T-helper 1 cell (primary cell): ENCODE measurements at places on chromosomes 5 and 9.

DNA sequence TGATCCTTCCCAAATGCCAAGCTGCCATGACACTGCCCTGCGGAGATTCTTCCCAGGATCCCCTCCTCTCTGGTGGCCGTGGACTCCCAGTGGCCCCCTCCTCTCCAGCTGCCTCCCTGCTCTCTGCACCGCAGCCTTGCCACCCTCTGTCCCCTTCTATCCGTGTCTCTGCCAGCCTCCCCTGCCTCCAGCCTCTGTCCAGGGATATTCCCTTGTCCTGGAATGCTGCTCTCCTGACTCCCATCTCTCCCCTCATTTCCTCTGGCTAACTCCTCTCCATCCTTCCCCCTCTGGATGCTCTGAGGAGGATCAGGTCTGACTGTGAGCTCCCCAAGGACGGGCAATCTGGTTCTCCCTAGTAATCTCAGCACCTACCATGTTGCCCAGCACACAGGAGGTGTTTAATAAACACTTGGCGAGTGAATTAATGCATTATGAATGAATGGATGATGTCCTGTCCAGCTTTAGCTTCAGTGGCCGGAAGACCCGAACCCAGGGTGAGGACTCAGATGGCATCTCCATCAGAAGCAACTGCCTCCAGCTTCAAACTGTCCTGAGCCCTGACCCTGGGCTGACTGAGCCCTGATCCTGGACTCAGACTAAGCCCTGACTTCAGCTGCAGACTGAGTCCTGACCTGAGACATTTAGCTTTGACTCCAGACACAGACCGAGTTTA is 7.5 kb upstream of the CRB2 start:
- no peak for DNase-seq

- DNase-seq = no peak
These were observed 410.2 kb upstream of the IRX2 start for GRCh38 chr5:3161672-3162071.

DNA sequence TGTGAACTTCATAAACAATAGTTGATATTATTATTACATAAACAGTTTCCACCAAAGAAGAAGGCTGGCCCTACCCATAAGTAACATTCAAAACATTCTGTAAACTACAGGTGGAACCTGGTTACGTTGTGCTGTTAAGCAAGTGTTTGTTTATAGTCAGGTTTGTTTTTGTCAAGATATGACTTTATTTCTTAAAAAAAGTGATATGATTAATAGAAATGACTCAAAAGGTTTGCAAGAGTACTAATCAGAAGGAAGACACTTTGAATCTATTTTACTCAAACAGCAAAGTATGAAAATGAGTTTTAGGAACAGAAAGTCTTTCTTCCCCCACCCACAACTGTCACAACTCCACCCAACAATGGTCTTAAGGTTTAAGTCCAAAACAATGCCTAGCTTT is 220.8 kb downstream of the PLK2 start:
- no peak for DNase-seq

- DNase-seq = no peak
These were observed 201.1 kb downstream of the EPB41L4A start for GRCh38 chr5:112217843-112218579.

DNA sequence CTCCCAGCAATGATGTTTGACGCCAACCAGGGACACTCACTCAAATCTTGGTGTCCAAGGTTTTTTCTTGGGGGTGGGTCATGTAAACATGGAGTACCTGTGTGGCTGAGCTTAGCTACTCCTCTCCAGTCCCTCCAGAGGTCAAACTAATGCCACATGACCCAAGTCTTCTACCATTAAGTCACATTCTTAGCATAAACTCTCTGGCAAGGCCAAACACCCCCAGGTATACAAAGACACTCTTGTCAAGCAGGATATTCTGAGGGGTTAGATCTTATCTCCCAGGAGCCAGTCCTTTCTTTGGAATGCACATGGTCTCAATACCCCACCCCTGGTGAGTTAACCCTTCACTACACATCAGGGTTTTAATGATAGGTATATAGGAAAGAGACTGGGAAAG is 161.4 kb downstream of the PDZD2 start:
- no peak for DNase-seq

DNA sequence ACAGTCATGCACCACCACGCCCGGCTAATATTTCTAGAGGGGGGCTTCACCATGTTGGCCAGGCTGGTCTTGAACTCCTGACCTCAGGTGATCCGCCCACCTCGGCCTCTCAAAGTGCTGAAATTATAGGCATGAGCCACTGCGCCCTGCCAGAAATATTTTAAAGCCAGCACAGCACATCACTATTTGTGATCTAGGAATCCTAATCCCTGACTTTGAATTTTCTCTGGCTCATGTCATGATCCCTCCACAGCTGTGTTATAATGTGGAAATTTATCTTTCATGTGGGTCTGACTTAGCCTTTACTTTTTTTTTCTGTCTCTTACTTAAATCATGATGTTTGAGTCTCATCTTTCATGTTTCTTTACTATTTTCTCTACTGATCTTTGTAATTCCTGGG is 18.7 kb upstream of the ITGA1 start:
- DNase-seq = no peak

DNA sequence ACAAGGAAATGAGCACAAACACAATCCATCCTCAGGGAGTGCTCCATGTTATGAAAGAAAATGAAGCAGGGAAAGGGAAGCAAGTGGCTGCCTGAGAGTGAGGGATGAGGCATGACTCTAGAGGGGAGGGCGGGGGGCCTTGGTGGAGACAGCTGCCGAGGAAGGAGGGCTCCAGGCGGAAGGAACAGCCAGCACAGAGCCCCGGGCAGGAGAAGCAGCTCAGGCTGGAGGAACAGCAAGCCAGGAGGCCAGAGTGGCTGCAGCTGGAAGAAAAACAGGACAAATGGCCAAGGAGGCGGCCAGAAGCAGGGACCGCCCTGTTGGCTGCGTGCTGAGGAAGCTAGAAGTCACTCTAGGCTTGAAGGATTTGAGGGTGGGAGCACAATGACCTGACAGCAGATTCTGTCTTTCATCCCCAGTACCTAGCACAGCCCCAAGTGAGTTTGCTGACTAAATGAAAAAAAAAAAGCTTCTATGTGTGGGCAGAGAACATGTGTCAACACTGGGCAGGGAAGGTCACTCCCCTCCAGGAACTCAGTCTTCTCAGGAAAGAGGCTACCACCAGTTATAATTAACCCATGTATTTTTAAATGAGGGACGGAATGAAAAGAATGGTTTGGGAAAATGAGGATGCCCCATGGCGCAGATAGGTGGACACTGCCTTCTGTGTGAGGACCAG is 142.8 kb downstream of the DCP2 start:
- DNase-seq = no peak

GRCh38 chr5:100667161-100667630 is 132.0 kb downstream of the FAM174A start:
- DNase-seq = no peak

DNA sequence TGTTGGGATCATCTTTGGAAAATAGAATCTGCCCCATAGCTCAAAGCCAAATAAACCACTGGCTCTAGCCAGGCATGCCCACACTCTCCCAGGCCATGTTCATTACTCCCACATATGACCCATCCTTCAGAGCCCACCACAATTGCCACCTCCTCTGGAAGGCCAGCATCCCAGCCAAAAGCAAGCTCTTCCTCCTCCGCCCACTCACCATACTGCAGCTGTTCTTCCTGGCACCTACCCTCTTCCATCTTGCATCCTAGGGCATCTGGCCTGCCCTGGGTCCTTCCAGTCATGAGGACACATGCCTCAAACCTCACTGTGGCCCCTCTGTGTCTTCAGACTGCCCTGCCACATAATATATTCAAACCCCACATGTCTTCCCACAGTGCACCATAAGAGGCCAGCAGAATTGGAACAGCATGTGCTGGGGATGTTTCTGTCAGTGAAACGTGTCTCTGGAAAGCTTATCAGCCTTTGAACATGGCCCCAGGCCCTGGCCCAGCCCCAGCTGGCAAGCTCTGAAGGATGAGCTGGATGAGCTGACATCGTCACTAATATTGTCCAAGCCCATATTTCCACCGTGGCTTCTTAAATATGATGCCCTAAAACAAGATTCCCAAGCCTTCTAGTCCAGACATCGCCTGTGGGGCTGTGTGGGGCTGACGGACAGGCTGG is 230.8 kb downstream of the AGTPBP1 start:
- no peak for DNase-seq

- DNase-seq = no peak
These were observed 9.7 kb upstream of the OBP2A start for GRCh38 chr9:135536216-135536615.

DNA sequence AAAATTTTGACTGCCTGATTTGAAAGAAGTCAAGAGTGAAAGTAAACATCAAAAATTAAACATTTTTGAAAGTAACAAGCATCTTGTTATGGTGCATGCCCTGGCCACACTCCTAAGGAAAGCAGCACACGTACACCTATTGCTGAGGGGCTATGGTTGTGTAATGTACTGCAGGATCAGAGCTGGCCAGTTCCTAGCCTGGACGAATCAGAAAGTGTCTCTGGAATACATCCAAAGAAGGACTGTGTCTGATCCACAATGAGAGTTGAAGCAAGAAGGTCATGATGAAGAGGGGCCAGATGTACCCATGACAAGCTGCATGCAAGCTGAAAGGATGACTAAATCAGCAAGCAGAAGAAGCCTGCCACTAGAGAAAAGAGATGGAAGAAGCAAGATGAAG is 618.2 kb downstream of the TLE1 start:
- no peak for DNase-seq

- no peak for DNase-seq
These were observed 194.2 kb downstream of the NSG2 start for GRCh38 chr5:174239718-174240117.

DNA sequence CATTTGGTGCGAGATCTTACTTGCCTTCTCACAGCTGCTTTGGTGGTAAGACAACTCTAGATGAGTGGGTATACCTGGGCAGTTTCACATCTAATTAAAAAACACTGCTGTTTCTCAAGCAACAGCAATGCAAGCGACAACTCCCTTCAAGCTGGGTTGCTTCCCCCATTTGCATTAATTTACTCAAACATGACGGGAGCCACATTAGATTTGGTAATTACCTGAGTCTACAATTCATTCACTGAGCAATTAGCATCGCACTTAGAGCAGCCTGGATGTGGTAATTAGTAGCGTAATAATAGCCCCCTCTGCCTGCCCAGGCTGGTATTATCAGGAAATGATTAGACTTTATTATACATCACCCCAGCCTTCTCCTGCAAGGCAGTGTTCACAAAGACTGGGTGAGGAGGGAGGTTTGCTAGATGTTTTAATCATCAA is 73.4 kb downstream of the FBXO38 start:
- DNase-seq = no peak

- no peak for DNase-seq
These were observed 13.1 kb downstream of the LOX start for GRCh38 chr5:122064992-122065391.

- DNase-seq = no peak
These were observed 13.8 kb downstream of the PROP1 start for GRCh38 chr5:177982072-177982727.

DNA sequence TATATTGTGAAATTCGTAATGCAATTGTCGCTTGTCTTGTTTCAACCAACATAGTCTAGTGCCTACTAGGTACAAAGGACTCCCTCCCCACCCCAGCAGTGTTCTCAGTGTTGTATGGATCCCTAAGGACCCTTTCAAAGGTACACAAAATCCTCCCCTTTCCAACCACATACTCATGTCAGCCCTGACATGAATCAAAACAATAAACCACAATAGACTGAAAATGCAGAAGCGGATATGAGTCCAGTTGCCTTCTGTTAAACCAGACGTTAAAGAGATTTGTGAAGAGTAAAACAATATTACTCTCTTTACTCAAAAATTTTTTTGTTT is 82.4 kb upstream of the IFNK start:
- DNase-seq = no peak

DNA sequence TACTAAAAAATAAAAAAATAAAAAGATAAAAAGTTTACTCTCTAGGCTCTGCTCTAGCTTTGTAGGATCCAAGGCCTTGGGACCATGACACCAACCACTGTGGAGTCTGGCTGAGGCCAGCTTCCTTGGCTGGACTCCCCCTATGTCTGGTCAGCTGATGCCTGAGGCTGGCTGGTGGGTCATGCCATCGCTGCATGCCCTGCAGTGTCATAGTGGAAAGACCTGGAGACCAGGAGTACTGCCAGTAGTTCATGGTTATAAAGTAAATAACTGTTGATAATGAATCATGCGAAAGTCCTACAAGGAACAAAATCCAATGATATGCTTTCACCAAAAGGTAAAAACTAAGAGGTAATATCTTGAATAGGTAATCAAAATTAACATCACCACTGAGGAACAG is 43.2 kb downstream of the GARNL3 start:
- DNase-seq = no peak

DNA sequence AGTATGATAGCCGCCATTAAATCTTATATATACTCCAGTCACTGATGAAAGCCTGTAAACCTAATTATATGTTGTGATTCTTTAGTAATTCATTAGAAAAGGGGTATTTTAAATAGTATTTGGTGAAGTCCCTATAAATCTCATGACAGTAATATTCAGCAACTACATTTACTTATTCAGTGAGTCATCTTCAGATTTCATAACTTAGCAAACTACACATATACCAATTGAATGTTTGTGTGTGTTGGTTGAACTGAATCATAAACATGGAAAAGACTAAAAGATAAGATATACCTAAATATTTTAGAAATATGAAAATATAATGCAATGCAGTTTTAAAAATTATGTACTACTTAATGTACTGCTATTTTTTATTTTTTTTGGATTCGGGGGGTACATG is 1050.4 kb downstream of the MAT2B start:
- DNase-seq = no peak

DNA sequence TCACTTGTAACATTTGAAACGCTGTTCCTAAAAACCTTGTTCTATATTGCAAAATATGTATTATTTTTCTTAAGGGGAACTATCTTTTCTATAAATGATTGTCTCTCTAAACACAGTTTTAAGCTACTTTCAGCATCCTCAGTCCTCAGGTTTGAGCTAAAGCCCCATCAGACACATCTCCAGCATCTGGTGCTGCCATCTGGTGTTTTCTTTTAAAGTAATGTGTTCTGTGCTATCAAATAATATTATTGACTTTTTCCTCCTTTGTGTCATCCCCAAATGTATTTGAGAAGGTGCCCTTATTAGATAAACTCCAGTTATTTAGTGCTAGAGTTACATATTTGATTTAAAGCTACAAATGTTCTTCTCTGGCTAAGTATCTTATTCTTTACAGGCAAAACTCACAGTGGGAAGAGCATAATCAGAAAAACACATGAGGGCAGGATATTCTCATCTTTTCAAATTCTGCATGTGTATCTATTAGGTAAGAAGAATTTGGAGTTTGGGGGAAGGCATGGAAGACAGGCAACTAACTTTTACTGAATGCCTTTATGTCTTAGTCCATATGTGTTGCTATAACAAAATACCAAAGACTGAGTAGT is 27.5 kb downstream of the ZNF474 start:
- DNase-seq = no peak

DNA sequence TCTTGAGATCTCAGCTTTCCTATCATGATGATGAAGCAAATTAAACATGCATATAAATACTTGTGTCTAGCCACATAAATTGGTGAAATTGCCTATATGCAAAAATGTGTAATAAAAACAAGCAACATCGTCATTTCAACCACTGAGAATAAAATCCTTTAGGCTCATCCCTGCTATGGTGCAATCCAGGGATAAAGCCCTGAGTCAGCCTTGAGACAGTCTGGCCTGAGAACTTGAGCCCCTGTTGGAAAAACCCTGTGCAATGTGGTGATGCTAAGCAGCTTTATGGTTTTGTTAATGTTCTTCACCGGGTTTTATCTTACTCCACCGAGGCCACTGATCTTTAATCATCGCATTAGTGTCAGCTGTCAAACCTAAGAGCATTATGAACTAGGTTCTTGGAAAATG is 170.5 kb downstream of the DCP2 start:
- no peak for DNase-seq
